ENCODE measurements at places on chromosomes 1 and 21.

DNA sequence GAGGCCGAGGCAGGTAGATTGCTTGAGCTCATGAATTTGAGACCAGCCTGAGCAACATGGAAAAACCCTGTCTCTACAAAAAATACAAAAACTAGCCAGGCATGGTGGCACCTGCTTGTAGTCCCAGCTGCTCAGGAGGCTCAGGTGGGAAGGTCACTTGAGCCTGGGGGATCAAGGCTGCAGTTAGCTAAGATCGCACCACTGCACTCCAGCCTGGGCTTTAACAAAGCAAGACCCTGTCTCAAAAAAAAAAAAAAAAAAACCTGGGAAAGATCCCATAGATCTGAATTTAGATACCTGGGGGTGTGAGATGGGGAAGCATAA, 32.9 kb downstream of the NIBAN1 start:
- DNase-seq = no peak
- no peaks in the 10 kb centered on the region for H3K36me3 ChIP-seq
- peaks cover 9% of the 10 kb centered on the region for H3K4me1 ChIP-seq
- no peak overlapping the region for H3K4me3 ChIP-seq
- no peaks in the 10 kb centered on the region for H3K27me3 ChIP-seq
- no peak overlapping the region for H3K27ac ChIP-seq

DNA sequence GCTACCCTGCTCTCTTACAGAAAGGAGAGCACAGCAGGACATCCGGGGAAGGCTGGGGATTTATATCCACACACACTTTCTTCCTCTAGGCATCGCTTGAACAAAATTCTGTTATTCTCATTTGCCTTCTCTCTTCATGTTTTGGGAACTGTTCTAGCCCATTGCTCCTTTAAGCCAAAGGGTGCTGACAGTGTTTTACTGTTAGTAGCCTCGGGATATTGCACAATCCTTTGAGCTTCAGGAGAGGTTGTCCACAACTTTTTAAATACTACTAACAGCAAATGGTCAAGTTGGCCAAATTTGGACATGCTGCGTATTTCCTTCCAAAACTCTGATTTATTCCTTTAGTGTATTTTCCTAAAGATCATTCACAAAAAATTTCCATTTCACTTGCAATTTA, 579.2 kb upstream of the RGS18 start:
- H3K27me3 ChIP-seq = no peaks in the 10 kb centered on the region
- H3K4me1 ChIP-seq = no peaks in the 10 kb centered on the region
- H3K27ac ChIP-seq = no peak overlapping the region
- no peak overlapping the region for H3K4me3 ChIP-seq
- no peaks in the 10 kb centered on the region for H3K36me3 ChIP-seq

DNA sequence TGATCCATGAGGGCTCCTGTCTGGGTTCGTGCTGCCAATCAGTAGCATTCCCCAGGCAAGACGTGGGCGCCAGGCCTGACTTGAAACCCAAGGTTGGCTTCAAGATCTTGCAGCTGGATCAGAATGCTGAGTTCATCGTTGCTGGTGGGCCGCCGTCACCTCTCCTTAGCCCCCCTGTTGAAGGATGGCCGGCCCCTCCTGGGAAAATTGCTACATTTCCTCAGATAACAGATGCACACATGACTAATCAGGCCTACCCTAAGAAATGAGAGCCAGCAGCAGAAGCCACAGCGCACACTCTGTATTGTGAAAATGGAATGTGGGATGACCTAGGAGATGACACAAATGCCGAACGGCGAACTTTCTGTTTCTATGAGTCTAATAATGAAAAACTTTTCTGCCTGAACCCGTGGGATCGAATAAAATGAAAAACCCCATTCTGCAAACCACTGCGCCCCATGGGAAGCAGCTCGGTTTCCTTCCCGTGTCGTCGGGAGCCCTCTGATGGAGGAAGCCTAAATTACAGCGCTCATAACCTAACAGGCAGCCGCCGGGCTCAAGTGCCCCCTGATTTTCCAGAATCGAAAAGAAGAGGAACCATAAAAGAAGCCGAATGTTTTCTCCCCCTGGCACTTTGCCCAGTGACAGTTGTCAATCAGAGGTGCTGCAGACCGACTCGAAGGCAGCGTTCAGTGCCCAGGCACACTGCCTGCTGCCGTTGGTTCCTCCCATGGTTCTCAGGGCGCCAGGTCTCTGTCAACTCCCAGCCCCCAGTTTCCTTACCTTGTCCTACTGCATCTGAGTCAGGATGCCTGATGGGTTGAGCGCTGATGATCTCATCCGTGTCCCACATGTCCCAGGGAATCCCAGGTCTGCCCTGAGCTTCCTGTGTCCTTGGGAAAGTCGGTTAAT, 38.2 kb upstream of the H6PD start:
- no peak overlapping the region for H3K4me3 ChIP-seq
- peaks cover 8% of the 10 kb centered on the region for H3K4me1 ChIP-seq
- peak; percentile 64 for DNase-seq
- no peaks in the 10 kb centered on the region for H3K36me3 ChIP-seq
- no peak overlapping the region for H3K27ac ChIP-seq
- H3K27me3 ChIP-seq = peaks cover 25% of the 10 kb centered on the region

DNA sequence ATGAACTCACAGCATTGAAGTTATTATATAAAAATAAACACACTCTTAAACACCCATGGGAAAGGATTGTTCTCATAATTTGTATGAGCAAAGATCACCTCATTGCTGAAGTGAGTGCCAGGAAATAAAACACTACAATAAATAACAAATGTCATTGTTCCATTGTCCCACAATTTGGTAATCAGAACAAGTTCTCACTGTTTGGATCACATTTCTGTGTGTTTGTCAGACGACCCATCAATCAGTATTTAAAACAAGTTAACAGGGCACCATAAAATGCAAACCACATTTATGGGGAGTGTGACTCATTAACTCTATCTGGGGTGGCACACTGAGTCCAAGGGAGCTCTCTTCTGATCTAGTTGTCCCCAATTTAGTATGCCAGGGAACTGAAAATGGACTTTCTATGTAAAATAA, 124.5 kb downstream of the PTPRC start:
- H3K4me3 ChIP-seq = no peak overlapping the region
- no peaks in the 10 kb centered on the region for H3K36me3 ChIP-seq
- DNase-seq = no peak

DNA sequence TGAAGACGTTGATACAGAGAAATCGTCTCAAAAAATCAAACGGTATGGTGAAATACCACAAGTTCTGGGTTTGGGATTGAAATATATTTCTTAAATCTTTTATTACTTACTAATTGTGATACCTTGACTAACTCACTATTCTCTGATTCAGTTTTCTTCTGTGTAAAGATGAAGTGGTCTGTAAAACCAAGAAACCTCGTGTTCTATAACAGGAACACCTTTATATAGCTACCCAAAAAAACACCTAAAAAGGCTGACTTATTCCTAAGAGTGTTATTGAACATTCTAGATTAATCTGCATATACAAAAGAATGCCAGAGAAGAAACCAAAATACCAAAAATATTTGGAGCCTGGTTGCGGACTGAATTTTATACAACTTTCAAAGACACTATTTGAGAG, 721 bp downstream of the LRRIQ3 start:
- peak overlapping the region; percentile 96 for H3K27ac ChIP-seq
- no peak for DNase-seq
- H3K27me3 ChIP-seq = no peaks in the 10 kb centered on the region

GRCh38 chr1:21518774-21519455, 9.7 kb downstream of the ALPL start:
- H3K36me3 ChIP-seq = no peaks in the 10 kb centered on the region
- peaks cover 7% of the 10 kb centered on the region for H3K27me3 ChIP-seq
- no peak overlapping the region for H3K4me3 ChIP-seq
- no peak for DNase-seq

DNA sequence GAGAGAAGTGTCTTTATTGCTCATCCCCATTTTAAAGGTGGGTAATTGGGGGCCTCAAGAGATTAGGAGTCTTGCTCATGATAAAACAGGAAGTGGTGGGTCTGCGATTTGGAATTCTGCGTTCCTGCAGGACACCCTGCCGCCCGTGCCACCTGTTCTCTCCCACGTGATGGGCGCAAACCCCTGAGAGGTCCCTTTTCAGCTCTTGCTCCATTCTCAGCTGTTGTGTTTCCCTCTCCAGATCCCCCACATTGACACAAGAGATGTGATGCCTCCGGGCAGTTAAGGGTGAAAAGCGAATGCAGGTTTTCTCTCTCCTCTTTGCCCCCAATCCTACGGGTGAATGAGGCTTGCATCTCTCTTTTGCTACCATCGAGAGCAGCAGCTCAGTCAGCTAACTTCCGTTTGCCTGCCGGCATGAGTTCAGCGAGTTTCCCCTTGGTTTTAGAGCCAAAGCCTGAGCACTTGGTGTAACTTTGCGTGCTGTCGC, 57.5 kb downstream of the KIF26B start:
- no peak for DNase-seq
- no peak overlapping the region for H3K27ac ChIP-seq
- H3K4me3 ChIP-seq = no peak overlapping the region
- H3K4me1 ChIP-seq = peaks cover 8% of the 10 kb centered on the region
- H3K27me3 ChIP-seq = peaks cover 5% of the 10 kb centered on the region

DNA sequence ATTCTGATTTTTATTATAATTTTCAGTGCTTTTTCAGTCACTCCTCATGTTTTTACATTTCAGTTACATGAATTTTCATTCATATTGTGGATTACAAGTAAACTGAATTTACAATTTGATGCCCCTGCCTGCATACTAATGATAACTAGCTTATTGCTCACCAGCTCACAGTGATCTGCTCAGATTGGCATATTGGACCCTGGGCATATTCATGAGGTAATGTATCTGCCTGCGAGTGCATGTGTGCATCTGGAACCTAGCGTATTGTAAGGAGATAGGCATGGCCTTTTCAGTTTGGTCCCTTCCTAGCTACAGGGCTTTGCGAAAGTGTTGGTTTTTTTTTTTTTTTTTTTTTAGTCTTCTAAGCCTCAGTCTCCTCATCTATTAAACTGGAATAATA, 213.7 kb downstream of the SDCCAG8 start:
- H3K4me3 ChIP-seq = no peak overlapping the region
- no peak overlapping the region for H3K27ac ChIP-seq
- no peaks in the 10 kb centered on the region for H3K27me3 ChIP-seq
- peaks cover 3% of the 10 kb centered on the region for H3K4me1 ChIP-seq
- peaks cover 4% of the 10 kb centered on the region for H3K36me3 ChIP-seq

Measured in endothelial cell (in vitro differentiated cells).